ENCODE measurements at places on chromosomes 4 and X. TPM values are rescaled to one million over a fixed set of nuclear protein-coding genes. Genes with fewer than 3 reads are reported as not detected.

Gene KLHL4
- total RNA-seq, result under 0.01 TPM

Gene APOOL
- total RNA-seq, result 3.0 TPM

Gene ERAS
- total RNA-seq, result 0.27 TPM

Gene RASL11B
- under 0.01 TPM for total RNA-seq

Gene SGMS2
- 5.4 TPM for total RNA-seq

DNA sequence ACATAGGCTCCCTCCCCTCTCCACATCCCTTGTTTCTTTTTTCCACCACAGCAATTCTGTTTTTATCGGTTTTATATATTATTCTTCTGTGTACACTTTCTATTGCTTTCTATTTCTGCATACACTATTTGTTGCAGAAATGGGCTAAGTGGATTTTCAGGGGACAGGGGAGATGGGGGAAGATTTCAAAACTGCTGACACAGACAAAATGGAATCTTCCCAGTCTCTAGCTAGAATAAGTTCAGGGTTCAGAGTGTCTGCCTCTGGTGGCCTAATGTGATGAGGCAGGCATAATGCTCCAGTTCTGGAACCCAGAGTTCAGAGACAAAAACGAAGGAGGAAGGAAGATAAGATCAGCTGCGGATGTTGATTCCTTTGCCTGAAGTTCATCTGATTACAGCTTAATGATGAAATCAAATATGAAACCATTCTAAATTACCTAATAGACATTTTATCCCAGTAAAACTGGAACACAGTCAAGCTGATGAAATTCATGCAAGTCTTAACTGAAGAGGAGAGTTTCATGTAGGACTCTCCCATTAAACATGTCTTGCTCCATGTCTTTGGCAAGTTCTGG is 447.1 kb downstream of the AFF2 start:
- no peak for DNase-seq

- no peak for DNase-seq
These were observed 228.4 kb upstream of the VCX start for GRCh38 chrX:7614616-7615015.

DNA sequence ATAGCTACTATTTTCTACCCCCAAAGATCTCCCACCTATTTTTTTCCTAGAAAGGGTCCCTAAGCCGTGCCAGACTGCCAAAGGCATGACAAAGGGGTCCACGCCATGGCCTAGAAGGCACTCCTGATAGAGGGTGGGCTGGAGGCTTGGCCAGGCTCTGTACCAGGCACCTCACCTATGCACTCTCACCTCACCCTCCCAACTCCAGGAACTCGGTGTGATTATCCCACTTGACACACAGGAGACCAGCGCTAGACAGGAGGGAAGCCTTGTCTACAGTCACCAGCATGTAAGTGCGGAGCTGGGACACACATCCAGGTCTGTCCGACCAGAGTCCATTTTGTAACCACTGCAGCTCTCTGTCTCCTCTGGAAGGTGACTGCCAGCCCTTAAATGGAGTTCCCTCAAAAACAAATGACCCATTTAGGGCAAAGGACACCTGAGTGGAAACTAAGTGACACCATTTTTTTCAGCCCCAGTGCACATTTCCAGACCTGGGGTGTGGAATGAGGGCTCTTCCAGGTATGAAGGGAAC is 106.4 kb downstream of the RTL5 start:
- DNase-seq, result no peak

DNA sequence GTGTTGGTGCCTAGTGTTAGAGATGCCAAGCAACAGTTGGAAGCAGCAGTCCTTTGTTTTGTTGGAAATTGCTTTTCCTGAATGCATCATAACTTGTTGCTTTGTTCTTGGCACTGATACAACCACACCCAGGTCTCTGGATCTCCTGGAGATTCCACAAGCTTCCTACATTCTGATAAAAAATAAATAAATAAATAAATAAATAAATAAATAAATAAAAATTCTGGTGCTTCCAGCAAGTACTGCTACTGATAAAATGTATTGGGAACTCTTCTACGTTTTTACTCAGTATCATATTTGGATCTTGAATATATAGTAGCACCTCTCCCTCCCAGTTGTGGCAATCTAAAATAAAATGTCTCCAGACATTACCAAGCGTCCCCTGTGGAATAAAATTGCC is 62.7 kb upstream of the GRID2 start:
- DNase-seq, result no peak

- no peak for DNase-seq
These were observed 8.5 kb upstream of the ARMCX2 start for GRCh38 chrX:101668143-101668542.

DNA sequence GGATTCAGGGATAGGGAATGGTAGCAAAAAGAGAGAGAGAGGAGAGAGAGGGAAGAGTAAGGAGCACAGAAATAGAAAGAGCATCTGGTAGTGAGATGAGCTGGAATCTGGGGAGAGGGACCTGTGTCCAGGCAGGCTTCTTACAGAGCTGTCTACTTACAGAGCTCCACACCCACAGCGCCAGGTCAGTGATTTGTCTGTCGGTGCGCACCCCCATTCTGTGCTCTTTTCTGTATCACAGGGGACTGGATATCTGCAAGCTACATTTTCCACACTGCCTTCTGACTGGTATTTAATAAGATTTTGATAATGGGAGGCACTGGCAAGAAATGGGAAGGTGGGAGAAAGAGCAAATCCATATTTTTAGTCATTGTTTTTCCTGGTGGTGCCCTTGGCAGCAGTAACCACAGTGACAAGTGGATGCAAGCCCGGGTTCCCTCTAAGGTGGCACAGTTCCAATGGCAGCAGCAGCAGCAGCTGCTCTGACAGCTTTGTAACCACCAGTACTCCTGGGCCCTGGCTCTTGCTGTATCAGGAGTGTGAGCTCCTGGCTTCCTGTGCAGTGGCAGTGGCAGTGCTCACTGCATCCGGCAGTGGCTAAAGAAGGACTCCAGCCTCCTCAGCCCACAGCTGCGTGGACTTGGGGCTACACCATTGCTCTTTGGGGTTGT is 300.5 kb downstream of the TRIML1 start:
- no peak for DNase-seq

GRCh38 chrX:8743126-8743732 is 11.3 kb upstream of the ANOS1 start:
- peak; percentile 18 for DNase-seq

Data from hematopoietic multipotent progenitor cell (in vitro differentiated cells).